Activated effector memory CD4-positive, alpha-beta T cell treated with anti-CD3 and anti-CD28 coated beads, Interleukin-2, amount 50 U/mL, for 16 hours (primary cell): ENCODE measurements at places on chromosomes 3 and 15.

- DNase-seq: no peak
Measured at GRCh38 chr3:42656680-42657610, 3.4 kb downstream of the ZBTB47 start.

GRCh38 chr15:78455749-78456148 is 17.7 kb downstream of the IREB2 start:
- no peak for DNase-seq

GRCh38 chr3:42490243-42490642 is 12.2 kb upstream of the VIPR1 start:
- no peak for DNase-seq

DNA sequence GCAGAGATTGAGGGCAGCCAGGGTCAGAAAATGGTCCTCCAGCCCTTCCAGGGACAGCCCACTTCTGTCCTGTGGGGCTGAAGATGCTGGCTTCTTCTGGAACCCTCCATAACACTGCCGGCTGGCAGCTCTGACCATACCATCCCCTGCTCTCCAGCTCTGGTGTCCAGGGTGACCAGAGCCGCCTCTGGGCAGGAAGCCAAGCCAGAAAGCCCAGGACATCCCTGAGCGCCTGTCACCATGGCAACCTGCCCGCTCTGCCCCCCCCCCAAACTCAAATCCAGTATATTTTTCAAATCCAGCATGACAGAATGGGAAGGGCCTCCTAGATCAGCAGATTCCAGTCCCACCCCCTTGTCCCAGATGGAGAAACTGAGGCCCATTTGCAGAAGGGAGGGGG is 420 bp upstream of the TMIE start:
- DNase-seq: no peak

GRCh38 chr15:69140306-69140705 is 20.1 kb upstream of the GLCE start:
- no peak for DNase-seq

- peak; percentile 68 for DNase-seq
Measured at GRCh38 chr3:42556089-42556632, 25.6 kb downstream of the SEC22C start.

DNA sequence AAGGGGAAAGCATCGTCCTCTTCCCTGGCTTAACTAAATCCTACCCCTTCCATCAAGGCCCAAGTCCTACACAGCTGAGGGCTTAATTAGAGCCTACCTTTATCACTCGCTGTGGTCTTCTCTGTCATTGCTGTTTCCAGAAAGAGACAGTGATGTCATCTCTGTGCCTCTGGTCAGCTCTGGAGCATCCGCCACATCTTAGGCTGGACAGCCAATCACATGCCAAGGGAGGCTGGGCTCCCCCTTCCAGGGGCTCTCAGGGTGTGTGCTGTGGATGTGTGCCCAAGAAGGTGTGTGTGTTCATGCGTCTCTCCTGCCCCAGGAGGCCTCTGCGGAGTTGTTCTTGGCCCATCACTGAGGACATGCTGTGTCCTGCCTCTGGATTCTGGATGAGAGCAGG is 42.8 kb downstream of the CHST14 start:
- no peak for DNase-seq

- DNase-seq: no peak
Measured at GRCh38 chr3:58358808-58359207, 26.1 kb downstream of the PXK start.

GRCh38 chr15:81281456-81281735 is 42.5 kb downstream of the STARD5 start:
- no peak for DNase-seq

- DNase-seq: no peak
Measured at GRCh38 chr3:11619946-11620652, 23.6 kb downstream of the VGLL4 start.

- DNase-seq: no peak
Measured at GRCh38 chr15:83605111-83605945, 48.6 kb upstream of the ADAMTSL3 start.

- no peak for DNase-seq
Measured at GRCh38 chr3:169522595-169523529, 140.7 kb downstream of the MECOM start.

- DNase-seq: peak; percentile 64
Measured at GRCh38 chr3:185362850-185363661, at the start of gene MAP3K13. TSS of gene MAP3K13 (plus strand) at chr3:185363136. CDS start at chr3:185428582, 65,446 bp downstream.

DNA sequence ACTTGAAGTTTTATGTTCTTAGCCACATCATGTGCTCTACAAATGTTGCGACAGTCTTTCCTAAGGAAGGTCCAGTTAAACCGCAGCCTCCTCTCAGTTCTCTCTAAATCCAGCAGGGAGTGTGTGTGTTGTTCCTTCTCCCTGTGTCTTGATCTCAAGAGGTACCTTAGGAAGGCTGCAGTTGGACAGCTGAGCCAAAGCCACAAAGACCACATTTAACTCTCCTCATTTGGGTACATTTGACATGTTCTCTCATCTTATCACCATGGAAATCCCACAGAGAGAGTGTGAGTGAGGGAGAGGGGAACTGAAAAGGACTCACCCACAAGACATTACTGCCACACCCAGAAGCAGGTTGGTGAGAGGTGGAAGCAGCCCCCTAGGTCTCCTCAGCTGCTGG is 79.5 kb downstream of the CD200R1L start:
- DNase-seq: no peak

DNA sequence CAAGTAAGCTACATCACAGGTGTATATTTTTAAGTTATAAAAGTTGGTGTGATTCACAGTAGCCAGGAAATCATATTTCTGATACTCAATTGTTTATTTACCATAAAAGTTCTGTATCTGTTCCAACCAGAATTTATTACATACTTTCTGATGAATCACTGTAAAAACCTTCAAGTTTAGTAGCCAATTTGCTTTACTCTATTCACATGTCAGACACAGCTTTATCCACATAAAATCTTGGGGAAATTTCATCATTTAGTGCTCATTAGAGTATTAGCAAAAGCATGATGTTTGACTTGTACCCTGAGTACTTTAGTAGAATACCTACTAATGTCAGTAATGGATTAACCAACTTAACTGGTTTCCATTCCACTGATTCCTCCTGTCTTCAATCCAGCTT is 249.8 kb downstream of the POLQ start:
- DNase-seq: no peak

DNA sequence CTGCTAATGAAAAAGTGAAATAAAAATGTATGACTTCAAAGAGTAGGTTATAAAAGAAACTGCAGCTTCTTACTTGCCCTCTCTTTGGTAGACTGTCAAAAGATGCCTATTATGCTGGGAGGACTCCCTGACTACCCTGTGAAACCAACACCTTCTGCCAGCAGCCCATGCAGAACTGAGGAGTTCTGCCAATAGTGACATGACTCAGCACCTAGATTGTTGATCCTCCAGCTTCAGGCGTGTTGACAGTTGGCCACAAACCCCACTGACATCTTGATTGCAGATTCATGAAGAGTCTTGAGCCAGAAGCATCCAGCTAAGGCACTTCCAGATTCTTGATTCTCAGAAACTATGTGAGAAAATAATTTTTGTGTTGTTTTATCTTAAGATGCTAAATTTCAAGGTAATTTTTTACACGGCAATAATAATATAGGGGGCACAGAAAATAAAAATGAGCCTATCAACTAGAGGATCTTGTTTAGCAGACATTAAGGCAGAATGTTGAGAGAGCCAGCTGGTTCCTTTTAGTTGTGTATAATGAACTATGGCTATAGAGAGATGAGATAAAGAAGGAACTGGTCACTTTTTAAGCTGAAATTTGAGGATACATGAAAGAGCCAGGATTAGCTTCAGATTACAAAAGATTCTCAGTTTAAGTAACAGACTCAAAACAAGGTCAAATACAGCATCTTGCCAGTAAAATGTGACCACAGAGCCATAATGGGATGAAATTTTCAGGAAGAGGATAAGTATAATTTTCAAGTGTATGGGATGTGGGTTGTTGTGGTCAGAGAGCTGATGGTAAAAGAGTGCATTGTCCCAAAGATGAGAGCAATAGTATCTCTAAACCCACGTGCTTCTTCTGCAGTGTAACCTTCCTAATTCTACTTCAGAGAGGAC is 588.7 kb upstream of the CBLB start:
- DNase-seq: no peak

DNA sequence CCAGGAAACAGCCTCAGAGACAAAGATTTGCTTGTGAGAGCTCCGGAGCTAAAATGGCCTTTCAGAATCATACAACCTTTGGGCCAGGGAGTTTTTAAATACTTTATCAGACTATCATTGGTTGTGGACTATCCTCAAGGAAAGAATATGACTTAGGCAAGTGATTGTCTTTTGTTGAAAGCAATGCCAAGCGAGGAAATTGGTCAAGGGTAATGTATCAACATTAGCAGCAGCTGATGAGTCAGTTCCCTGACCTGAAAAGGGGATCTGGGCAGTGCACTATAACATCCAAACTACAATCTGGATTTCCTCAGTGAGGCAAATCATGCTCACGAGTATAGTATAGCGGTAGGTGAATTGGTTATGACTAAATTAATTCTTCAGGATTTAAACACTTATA is 303.6 kb downstream of the LSAMP start:
- DNase-seq: no peak

- DNase-seq: no peak
Measured at GRCh38 chr3:24139463-24140412, 194.7 kb downstream of the NR1D2 start.

DNA sequence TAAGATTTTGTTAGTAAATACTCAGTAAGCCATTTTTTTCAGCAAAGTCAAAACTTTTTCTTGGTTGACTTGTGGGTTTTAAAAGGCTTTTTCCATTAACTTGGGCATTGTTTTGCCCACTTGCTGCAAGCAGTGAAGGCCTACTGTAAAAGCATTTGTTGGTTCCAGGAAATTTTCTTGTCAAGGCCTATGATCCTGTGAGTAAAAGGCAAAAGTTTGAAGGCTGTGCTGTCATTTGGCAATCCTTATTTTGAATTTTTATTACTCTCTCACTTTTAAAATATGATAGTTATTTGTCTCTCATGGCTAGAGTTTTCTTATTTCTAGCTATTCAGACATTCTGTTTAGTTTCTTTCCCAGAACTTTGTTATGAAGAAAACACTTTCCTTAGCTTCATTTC is 13.0 kb downstream of the P2RY12 start:
- no peak for DNase-seq

DNA sequence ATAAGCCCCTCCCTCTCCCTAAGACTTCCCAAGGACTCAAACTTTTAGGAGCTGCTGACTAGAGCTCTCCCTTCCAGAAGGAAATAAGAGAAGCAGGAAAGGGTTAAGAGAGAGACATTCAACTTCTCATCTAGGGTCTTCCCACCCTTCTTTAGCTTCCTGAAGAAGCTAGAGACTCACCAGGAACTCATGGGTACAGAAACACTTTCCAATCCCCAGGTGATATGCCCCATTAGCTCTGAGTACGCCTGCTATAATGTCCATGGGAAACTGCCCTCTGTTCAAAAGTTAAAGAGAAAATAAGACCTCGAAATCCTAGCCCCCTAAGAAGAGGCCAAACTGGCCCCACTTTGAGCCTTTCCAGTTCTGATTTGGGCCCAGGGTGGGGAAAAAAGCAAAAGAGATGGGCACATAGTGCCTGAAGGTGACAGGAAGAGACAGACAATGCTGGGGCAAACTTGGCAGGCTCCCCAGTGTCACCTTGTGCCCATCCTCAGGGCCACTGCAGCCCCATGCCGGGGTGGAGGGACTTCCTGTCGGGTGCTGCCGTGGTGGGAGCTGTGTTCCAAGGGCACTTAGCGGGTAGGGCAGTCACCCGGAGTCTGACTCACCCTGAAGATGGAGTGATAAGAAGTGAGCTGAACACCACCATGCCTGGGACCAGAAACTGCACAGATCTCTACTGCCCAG is 29.5 kb downstream of the CCDC12 start:
- DNase-seq: peak; percentile 89

GRCh38 chr3:179116816-179117215 is 31.3 kb upstream of the PIK3CA start:
- DNase-seq: no peak

DNA sequence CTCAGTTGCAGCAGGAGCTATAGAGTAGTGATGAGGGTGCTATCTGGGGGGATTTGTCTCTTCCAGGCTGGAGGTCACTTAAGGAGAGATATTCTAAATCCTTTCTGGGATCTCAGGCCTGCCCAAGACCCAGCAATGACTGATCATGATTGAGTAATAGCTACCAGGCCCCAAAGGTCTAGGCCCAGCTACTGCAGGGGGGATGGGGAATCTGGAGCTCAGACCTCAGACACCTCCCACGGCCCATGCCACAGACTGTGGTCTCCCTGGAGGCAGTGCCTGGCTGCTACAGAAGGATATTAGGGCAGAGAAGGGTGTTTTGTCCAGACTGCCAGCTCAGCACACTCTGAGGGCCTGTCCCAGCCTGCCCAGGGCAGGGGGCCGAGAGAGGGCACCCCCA is 6.9 kb downstream of the SLC38A3 start:
- no peak for DNase-seq

GRCh38 chr3:114217266-114217665 is 20.1 kb downstream of the ZNF80 start:
- no peak for DNase-seq

- DNase-seq: no peak
Measured at GRCh38 chr15:89341316-89342005, 6.8 kb upstream of the POLG start.

GRCh38 chr15:95825671-95826411 is 504.7 kb upstream of the NR2F2 start:
- no peak for DNase-seq

DNA sequence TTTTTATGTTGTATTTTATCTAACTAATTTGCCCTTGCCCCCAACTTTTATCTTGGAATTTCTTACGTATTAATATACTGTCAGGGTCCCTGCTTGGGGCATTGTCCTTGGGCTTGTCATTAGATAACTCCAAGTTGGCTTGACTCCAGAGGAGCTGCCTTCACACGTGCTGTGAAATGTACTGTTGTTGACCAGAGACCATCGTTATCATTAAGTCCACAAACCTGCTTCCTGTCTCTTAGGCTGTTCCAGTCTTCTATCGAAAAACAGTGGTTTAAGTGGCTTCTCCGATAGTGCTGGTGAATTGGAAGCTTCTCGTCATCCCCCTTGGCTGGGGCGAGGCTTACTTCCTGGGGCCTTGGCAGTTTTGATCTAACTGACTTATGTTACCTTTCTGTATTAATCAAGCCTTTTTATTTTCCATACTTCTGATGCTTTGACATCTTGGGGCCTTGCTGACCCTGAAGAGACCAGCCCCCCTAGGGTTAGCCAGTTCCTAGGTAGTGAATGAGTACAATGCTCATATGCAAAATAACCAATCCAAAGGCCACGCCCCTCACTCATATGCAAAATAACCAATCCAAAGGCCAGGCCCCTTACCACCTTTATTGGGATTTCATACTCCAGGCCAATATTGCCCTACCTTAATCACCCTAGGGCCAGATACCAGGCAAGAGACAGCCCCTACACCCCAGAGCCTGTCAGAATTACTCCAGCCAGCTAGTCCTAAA is 164.5 kb downstream of the IGF1R start:
- DNase-seq: no peak

GRCh38 chr3:68088216-68088615 is 433.8 kb upstream of the SUCLG2 start:
- peak; percentile 72 for DNase-seq
